ENCODE measurements at places on chromosomes 13 and 19. TPM values are rescaled to one million over a fixed set of nuclear protein-coding genes. Genes with fewer than 3 reads are reported as not detected.

DNA sequence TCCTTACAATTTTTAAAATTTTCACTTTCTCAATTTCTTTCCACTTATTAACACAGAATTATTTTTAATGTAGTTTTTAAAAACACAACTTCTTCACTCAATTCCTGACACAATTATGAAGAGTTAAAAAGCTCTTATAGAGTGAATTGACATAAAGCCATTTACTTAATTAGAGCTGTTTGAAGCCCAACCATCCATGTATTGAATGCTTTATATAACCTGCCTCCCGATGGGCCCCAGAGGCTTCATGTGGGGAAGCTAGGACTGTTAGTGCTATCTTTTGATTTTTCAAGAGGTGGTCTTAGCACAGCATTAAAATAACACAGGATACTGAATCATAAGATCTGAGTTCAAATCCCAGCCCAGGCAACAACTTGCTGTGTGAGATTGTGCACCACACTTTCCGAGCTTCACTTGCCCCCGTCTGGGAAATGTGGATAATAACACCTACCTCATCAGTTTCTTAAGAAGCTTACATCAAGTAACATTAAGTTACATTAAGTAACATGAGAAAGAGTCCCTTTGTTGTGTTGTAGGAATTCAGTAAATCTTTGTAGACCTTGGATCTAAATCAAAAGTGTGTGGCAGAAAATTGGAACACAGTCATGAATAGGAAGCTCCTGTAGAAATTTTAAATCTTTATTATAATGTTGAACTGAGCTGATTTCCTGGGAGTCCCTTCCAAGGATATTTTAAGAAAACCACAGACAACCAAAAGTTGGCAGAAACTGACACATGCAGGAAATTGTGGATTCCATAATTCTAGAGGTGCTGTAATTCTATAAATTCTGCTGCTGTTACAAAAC is 5.5 kb upstream of the ENOX1 start:
- no peaks in the 10 kb centered on the region for H3K36me3 ChIP-seq
- H3K4me1 ChIP-seq: no peaks in the 10 kb centered on the region
- no peak for DNase-seq

- no peak for DNase-seq
- H3K4me1 ChIP-seq: no peaks in the 10 kb centered on the region
- H3K36me3 ChIP-seq: no peaks in the 10 kb centered on the region
Observed at GRCh38 chr19:35585848-35586247, at the start of gene PMIS2. Gene PMIS2 (plus strand): TSS chr19:35586173. CDS start chr19:35586260, 87 bp downstream.

GRCh38 chr13:30791354-30792001 is 56.1 kb downstream of the ALOX5AP start:
- no peak for DNase-seq
- H3K4me1 ChIP-seq: peaks cover 3% of the 10 kb centered on the region
- H3K36me3 ChIP-seq: no peaks in the 10 kb centered on the region
- H3K4me3 ChIP-seq: no peak overlapping the region

PCDH20 gene
- total RNA-seq: not detected

TEX26 gene
- total RNA-seq: not detected
